ENCODE measurements at places on chromosomes 16 and 17.

DNA sequence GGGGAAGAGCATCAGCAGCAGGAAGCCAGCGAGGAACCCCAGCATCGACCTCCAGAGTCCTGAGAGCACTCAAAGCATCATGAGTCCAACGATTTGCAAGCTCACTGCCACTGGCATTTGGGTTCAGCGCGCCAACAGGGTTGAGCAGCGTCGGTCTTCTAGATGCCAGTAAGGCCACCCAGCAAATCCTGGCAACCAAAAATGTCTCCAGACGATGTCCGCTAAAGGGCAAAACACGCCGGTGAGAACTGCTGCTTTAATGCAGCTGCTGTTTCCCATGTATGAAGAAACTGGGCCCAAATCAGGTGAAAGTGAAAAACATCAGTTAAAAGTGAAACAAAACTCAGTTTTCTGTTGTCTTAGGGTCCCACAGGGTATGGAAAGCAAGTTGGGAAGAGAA lies 70.2 kb downstream of the ANKRD11 start:
- no peak for DNase-seq

GRCh38 chr17:49691677-49692191 lies 13.8 kb upstream of the SPOP start:
- DNase-seq, result no peak

DNA sequence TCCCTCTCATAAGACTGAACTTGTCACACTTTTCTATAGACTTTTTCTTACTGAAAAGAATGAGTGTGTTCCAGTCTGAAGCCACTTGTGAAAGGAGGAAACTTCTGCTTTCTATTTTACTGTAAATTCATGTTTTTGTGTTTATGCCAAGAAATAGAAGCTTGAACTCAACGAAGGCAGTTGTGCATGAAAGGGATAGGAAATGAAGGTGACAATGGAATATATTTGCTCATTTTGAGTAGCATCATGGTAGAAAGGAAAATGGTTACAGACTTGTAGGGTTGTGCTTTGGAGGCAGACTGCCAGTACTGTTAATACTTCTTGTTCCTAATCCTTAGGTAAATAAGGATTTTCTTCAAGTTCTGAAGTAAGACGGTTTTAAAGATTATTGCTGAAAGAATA lies 8.1 kb downstream of the CLTC start:
- DNase-seq, result no peak

DNA sequence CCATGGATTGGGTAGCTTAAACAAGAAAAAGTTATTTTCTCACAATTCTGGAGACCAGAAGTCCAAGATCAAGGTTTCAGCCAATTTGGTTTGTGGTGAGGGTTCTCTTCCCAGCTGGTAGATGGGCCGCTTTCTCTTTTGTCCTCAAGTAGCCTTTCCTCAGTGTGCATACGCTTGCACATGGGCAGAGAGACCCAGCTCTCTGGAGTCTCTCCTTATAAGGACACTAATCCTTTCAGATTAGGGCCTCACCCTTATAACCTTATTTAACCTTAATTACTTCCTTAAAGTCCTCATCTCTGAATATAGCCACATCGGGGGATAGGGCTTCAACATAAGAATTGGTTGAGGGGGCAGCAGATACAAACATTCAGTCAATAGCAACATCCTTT lies 68.4 kb upstream of the NLK start:
- no peak for DNase-seq

- DNase-seq, result no peak
Observed at GRCh38 chr16:3576211-3576610, 992 bp downstream of the NLRC3 start.

- no peak for DNase-seq
Observed at GRCh38 chr17:76510831-76511244, 9.6 kb upstream of the RHBDF2 start.

DNA sequence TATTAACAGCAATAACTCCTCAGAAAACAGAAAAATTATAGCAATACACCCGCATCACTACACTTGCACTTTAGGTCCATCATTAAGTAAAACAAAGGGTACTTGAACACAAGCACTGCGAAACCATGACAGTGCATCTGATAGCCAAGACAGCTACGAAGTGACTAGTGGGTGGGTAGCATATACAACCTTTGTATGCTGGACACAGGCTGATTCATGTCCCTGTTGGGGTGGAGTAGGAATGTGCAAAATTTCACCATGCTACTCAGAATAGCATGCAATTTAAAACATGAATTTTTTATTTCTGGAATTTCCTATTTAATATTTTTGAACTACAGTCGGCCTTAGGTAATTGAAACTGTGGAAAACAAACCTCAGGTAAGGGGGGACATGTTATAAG lies 2414.1 kb downstream of the TP53TG3F start:
- DNase-seq, result no peak

DNA sequence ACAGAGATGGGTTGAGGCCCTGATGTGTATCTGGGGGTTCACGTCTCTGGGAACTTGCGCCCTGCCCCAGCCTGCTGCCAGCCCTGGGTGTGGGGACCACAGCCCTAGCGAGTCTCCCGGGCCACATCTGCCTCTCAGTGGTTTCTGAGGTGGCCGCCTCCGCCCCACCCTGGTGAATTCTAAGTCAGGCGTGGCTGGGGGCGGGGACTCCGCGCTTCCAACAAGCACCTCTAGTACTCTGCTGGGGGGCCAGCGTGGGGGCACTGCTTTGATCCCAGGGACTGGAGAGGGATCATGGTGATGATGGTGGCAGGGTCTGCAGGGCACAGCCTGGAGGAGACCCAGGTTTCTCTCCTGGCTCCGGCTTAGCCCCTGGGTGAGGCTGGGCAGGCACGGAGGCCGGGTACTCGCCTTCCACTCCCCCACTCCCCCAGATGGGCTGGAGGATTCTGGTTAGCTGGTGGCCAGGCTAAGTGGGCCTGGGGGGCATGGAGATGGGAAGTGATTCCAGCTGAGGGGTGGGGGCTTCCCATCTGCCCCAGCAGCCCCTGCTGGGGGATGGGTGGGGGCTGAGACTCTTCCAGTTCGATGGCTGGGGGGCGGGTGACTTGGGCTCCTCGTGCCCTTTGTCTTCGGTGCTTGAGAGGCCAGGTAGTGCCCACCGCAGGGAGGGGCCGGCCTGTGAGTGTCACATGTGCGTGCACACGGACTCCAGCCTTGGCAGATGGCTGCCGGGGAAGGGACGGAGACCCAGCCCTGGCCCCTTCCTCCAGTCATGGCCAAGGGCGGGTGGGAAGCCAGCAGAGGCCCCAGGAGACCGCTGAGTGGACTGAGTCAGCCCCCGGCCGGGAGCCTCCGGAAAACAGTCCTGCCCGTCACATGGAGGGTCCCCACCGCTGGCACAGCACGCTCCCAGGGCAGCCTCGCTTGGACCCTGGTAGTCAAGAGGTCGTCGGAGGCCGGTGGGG lies 3.9 kb downstream of the GLIS2 start:
- no peak for DNase-seq

DNA sequence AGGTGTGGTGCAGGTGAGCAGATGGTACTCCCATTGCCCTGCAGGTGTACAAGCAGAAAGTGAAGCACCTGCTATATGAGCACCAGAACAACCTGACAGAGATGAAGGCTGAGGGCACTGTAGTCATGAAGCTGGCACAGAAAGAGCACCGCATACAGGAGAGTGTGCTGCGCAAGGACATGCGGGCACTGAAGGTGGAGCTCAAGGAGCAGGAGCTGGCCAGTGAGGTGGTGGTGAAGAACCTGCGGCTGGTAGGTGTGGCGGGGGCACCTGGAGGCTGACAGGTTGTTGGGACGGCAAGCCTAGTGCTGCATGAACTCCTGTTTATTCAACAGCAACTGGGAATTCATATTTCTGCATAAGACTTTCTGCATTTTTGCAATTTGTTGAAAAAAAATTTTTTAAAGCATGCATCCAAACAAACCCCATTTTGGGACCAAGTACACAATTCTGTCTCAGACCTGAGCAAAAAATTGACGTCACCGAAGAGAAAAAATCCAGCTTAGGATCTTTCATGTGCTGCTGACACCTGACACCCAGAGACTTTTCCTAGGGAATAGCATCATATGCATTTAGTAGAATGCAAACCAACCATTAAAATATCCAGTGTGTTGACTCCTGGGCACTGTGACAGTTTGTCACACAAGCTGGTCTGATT lies 13.5 kb upstream of the DBNDD1 start:
- DNase-seq, result no peak

GRCh38 chr16:22977294-22977697 lies 163.3 kb downstream of the HS3ST2 start:
- no peak for DNase-seq

GRCh38 chr17:82282239-82283207 lies 9.0 kb upstream of the CSNK1D start:
- no peak for DNase-seq

DNA sequence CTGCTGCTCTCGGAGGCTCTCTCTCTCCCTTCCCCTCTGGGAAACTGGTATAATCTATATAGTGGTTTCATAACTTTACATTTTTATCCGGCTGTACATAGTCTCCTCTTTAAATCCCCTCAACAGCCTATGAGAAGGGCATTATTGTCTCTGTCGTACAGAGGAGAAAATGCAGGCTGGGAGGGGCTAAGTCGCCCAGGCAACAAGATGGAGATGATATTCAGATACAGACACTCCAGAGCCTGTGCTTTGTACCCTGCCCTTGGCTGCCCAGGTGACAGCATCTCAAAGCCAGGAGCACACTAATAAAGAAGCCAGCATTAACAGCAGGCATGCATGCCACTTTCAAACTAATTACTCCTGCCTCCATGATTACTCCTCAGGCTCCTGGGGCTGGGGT lies 4.7 kb upstream of the EIF1 start:
- no peak for DNase-seq

DNA sequence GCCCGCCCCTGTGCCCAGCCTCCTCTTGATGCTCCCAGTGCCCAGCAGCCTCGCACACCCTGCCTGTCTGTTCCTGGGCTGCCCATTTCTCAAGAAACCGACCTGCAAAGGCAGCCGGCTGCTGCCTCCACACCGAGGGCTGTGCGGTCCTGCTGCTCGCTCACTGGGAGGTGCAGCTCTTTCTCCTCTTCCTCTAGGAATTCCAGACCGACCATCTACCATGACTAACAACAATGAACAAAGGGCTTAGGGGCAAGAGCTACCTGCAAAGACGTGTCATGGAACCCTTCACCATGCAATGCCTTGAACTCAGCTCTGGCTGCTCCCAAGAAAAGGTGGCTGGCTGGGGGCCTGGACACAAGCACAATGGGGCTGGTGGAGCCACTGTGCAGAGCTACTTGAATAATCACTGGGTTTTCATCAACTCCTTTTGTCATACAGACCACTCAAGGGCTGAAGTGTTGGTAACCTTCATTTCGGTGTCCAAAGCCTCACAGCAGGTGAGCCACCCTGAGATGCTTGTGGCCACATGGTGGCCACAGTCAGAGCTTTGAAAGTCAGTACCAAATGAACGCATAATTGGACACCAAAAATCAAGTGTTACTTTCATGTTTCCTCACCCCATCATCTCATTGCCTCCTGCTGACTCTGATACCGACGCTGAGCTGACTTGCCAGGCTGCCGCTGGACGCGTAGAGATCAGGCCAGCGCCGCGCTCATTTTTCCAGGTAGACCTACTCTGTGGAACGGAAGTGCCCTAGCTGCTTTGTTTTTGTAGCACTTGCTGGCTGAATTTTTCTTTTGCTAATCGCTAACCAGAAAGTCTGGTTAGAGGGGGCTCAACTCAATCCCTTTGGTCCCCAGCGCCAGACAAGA lies 19.8 kb downstream of the CYB561 start:
- no peak for DNase-seq

DNA sequence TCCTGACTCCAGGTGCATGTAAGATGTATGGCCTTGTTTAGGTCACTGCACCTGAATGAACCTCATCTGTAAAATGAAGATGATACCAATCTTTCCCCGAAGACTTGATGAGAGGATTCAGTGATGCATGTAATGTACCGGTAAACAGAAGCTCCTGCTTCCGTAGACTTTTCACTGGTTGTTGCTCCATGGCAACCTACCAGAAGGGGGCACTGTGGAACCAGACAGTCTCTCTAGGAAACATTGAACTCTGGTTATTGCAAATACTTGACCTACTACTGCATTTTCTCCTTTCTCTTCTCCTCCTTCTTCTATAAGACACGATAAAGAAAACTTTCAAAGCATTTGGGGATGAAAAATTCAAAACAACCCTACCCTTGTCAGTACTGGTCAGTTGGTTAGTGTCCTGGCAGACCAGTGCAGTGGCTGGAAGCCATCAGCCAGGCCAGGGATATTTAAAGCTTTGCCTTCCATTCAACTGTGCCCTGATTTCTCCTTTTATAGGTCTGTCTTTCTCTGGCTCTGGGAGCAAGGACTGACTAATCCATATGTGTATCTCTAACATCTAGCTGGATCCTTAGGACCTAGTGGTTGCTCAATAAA lies 667.4 kb upstream of the SALL1 start:
- no peak for DNase-seq

- DNase-seq, result no peak
Observed at GRCh38 chr17:45366691-45367090, 49.9 kb upstream of the MAP3K14 start.
